ENCODE measurements at places on chromosomes 16 and 17.

- no peak for DNase-seq
These were observed 153.1 kb upstream of the NOG start for GRCh38 chr17:56440419-56440818.

GRCh38 chr17:39450051-39450450, 1.0 kb downstream of the MED1 start:
- DNase-seq: no peak

- DNase-seq: no peak
These were observed 220.0 kb downstream of the CDH13 start for GRCh38 chr16:82846806-82847205.

GRCh38 chr17:51850201-51850600, 308.3 kb downstream of the CA10 start:
- no peak for DNase-seq

DNA sequence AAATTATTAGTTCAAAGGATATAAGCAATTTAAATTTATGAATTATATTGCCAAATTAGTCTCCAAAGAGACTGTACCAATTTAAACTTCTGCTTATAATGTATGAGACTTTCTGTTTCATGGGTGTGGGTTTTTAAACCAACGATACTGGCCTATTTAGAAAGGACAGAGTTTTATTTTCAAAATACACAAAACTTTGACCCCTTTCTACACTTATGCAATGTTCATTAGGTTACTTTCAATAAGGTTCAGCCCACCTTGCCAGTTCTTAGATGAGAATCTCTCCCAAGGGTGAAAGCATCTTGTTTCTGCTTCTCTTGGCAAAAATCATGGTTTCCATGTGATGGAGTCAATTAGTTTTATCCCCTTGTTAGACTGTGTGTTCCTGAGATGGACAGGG, 84.7 kb downstream of the MYO1D start:
- no peak for DNase-seq

DNA sequence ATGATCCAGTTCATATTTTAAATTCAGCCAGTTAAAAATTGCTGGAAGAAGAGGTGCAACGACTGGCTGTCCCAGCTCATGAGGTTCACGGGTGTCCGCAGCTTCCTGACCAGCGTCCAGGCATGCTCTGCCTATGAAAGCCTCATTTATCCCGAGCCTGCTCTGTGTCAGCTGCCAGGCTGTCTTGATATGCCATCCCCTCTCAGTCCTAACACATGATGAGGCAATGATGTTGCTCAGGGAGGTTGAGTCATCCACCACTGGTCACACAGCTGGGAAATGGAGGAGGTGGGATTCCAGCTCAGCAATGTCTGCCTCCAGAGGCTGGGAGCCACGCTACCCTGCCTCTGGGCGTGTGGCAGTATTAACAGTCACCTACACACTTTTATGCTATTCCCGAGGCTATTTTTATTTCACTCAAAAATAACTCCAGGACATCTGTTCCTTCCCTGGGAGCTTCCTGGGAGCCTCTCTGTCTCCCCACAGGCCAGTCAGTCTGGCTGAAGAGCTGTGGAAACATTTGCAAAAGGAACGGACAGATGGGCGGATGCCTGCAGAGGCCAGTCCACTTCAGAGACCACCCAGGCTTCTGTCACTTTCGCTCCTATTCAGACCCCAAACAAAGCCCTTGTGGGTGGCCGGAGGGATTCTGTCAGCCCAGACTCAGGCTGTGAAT, 22.5 kb downstream of the RAB11FIP4 start:
- no peak for DNase-seq

- DNase-seq: peak; percentile 15
These were observed 3.8 kb downstream of the SLC46A1 start for GRCh38 chr17:28402224-28402630.

- DNase-seq: peak; percentile 17
These were observed at the start of gene MPP3 for GRCh38 chr17:43832976-43833829. MPP3 (minus strand) TSS chr17:43833146; CDS start chr17:43831906, 1,240 bp downstream.

DNA sequence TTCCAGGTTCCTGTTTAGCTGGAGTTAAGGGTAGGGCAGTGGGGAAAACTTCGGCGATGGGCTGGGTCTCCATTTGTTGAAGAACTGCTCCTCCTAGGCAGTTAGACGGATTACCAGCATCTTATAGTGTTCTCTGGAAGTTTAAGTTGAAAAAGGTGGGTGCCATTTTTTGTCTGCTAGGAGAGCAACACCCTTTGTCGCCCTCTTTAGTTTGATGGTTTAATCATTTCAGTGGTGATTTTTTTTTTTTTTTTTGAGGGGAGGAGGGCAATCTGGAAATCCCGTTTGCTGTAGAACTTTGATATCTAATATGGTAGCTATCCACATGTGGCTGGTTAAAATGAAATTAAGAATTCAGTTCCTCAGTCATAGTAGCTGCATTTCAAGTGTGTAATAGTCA, 4.1 kb downstream of the UBFD1 start:
- no peak for DNase-seq

GRCh38 chr16:68179855-68180254, 56.1 kb downstream of the ESRP2 start:
- DNase-seq: no peak

- no peak for DNase-seq
These were observed 303.7 kb upstream of the PMFBP1 start for GRCh38 chr16:72475688-72476087.

DNA sequence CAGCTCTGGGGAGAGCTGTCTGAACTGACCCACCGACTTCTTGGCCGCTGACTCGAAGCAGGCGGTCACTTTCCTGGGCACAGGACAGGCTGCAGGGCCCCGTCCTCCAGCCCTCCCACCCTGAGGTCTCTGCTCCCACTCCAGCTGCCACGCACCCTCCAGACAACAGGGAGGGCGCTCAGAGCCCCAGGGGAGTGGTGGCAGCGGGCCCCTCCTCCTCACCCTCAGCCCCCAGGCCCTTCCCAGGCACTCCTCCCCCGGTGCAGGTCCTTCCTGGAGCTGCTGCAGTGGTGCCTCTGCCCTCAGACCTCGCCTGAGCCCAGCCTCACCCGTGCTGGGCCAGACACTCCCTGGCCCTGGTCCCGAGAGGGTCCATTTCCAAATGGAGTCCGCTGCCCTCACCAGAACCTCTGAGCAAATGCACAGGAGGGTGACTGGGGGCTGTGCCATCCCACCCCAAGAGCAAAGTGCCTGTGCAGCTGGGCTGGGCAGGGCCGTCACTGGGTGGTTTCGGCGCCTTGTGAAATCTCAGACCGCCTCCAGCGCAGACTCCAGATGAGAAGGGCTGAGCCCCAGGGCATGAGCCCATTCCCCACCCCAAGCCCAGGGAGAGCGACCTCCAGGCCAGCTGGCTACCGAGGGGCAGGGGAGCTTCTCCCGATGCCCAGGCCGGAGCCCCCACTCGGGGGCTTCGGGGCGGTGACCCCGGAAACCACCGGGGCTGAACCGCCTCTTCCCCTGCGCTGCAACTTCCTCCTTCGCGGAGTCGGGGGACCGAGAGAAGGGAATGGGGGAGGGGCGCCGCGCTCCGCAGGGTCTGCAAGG, 717 bp downstream of the CYBA start:
- DNase-seq: no peak

DNA sequence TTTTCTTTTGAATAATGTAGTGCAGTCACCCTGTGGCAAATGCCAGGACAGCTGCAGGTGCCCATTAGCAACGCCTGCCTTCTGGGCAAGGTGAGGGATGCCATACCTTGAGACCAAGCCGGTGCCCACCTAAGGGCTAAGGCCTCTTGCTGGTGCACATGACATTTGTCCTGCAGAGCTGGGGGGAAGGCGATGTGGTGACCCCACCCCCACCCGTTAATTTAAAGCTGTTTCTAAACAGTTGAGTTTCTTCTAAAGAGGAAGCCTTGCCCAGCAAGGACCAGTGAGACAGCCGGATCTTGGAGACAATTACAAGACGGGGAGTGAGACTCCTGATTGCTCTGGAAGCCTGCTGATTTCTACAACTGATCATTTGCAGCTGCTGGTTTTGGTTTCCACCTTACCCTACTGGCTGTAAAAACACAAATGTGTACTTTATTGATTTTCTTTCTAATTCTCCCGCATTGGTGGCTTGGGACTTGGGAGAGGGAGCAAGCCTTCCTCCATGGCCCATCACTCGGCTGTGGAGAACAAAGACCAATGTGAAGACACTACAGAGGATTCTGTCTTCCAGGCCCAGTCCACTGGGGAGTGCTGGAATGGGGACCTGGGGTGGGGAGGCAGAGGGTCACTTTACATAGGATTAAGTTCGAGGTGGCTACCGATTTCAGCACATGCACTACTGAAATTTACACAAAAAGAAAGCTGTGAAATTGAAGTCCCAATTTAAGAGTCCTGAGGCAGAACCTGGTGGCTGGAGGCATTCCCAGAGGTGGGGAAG, 2.7 kb downstream of the CDK5R1 start:
- DNase-seq: no peak

- DNase-seq: no peak
These were observed 30.5 kb downstream of the CPPED1 start for GRCh38 chr16:12773221-12773620.

- DNase-seq: no peak
These were observed 55.2 kb downstream of the ARSG start for GRCh38 chr17:68346448-68346847.

- DNase-seq: peak; percentile 86
These were observed at the start of gene YBX2 for GRCh38 chr17:7294614-7295153. YBX2 (minus strand) TSS chr17:7294639; CDS start chr17:7294500, 139 bp downstream.

- no peak for DNase-seq
These were observed 19.9 kb upstream of the HEATR6 start for GRCh38 chr17:60098578-60098977.

DNA sequence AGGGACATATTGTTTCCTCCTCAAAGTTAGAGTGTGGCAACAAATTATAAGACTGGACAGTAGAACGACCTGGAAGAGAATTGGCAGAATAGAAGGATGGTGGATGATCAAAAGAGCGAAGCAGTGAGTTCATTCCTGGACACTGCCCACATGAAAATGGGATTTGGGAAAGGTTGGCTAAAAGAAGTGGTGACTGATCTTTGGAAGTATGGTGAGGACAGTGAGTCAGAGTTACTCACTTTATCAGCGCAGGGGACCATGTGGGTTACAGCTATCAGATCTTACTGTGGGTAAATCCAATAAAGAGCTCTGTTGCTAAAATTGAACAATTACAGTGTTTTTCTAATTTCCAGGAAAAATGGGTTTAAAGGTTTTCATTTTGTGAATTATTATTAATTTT, 2.7 kb upstream of the TANC2 start:
- DNase-seq: no peak

GRCh38 chr17:1313270-1314005, 34.0 kb downstream of the TRARG1 start:
- DNase-seq: no peak

GRCh38 chr17:79942591-79943346, 92.9 kb downstream of the TBC1D16 start:
- DNase-seq: no peak

DNA sequence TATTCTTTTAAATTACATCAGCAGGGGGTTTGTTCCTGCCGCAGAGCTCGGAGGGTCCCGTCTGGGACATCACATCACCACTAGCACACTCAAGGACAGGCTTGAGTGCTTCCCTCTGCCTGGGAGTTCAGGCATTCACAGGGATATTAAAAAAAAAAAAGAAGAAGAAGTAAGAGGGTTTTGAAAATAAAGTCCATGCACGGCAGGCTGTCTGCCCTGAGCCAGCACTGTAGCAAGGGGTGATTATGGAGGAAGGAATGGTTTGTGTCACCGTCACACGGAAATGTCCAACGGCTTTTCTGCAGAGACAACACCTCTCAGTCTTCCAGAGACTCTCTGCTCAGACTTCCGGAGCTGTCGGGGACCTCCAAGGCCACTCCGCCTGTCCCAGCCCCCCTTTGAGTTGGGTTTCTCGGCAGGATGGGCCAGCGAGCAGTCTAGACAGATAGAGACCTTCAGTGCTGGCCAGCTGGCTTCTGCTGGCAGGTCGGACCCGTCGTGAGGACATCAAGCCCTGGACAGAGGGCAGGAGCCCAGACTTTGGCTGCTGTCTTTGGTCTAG, 33.6 kb downstream of the MEOX1 start:
- DNase-seq: no peak

DNA sequence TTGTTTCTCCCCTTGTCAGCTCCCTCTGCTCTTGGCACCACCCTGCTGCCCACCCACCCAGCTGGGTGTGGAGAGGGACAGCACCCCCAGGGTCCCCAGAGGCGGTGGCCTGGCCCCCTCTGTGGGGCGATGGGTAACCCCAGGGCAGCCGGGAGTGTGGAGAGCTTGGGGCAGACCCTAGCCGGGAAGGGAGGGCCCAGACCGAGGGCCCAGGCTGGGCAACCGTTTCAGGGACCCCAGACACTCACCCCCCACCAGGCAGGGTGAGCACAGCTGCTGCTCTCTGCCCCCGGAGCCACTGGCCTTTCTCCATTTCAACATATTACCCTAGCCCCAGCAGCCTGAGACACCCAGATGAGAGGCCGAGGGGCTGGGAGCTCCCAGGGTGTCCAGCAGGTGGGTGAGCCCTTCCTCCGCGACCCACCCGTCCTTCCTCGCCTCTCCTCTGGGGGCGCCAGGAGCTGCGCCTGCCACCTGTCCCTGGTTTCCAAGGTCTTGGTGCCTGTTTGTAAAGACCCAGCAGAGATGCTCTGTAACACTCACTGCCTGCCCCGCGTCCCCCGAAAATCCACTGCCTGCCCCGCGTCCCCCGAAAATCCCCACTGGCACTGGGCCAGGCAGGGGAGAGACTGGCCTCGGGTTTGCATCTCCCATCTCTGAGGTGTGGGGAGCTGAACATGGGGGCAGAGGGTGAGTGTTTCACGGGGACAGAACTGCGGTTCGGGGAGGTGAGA, 45.4 kb downstream of the BAHCC1 start:
- DNase-seq: peak; percentile 5

- DNase-seq: no peak
These were observed 30.5 kb upstream of the SLC5A10 start for GRCh38 chr17:18921485-18921884.

- DNase-seq: no peak
These were observed 187.5 kb downstream of the IRF8 start for GRCh38 chr16:86086471-86086870.

- DNase-seq: no peak
These were observed 1336.6 kb upstream of the CDH8 start for GRCh38 chr16:63372815-63373214.

GRCh38 chr17:16886655-16887322, 85.1 kb downstream of the TNFRSF13B start:
- no peak for DNase-seq

All from NCI-H526 treated with DMSO at 0.1 percent for 48 hours (cell line).